ENCODE measurements at places on chromosomes 7 and 10.

DNA sequence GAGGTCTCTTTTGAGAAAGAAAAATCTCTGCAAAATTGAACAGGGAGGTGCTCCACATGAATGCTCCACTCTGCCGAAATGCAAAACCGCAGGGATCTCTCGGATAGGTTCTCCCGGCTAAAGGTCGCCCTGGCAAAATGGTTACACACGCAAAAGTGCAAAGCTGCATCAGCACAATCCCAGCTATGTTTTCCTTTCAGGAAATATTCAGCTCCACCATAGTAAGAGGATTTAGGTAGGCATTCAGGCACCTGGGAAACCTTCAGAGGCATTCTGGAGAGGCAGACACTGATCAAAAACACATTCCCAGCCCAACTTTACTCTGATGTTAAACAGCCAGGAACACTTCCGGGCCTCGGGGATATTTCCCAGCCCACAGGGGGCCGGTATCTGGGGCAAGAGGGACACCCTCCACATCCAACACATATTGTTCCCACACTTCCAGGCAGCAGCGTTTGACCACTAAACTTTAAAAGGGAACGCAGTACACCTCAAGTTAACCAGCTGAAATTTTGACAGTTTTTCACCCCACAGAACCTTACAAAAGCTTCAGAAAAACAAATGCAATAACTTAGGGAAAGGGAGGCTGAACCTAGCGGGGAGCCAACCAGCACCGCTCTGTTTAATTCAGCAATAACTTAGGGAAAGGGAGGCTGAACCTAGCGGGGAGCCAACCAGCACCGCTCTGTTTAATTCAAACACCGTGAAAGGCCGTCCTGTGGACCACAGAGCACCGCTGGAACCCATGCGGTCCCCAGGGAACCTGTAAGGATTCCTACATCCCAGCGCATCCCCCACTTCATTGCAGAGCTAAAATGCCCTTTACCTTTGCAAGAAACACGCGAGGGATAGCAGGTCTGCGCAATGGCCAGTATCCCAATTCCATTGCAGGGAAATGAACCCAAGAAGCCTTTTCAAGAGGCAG, 45.9 kb downstream of the TNS3 start:
- no peak for DNase-seq

DNA sequence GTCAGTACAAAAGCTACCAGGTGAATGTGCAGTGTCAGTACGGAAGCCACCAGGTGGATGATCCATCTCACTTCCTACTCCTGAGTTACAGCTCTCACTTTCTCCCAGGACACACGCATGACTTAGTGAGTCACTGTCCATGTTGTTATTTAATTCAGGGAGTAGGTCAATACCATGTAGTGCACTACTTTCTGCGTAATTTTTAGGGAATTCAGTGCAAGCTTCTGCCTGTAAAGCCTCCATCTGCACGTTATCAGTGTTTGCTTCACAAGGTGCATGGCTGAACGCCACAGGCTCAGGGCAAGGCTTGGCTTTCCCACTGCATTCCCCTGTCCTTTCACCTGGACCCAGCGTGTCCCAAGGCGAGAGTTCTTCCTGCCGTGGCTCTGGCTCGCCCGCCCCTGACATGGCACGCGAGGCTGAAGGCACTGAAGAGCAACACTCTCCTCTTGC, 59.5 kb downstream of the LARP4B start:
- DNase-seq, result no peak

GRCh38 chr7:35492451-35493175, 202.3 kb downstream of the HERPUD2 start:
- no peak for DNase-seq

DNA sequence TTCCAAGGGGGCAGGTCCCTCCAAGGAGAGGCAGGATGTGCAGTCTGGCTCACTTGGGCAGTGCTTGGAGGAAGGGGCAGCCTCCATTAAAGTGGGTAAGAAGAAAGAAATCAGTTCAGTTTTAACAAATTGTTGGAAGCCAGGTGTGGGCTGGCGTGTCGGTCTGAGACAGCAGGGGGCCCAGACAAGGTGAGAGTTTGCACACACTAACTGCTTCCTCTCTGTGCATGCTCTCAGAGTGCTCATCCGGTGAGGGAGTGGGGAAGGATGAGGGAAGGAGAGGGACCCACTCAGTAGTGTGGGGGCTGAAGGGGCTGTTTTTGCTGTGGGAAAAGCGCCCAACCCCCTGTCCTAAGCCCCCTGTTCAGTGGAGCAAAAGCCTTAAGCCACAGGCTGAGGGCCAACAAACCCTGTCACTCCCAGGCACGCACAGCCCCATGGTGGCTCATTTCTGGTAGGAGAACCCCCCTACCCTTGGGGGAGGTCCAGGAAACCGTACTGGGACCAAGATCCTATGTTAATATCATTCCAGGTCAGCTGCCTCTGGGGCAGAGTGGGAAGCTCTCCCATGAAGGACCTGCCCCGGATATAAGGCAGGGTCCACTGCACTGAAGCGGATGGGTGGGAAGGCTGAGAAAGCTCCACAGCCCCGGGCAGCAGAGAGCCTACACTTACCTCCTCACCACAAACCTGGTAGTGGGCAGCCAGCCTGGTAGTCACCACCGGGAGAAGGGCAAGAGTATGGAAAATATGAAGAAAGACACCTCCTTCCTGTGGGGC, 5.1 kb upstream of the PCBD1 start:
- peak; percentile 57 for DNase-seq

DNA sequence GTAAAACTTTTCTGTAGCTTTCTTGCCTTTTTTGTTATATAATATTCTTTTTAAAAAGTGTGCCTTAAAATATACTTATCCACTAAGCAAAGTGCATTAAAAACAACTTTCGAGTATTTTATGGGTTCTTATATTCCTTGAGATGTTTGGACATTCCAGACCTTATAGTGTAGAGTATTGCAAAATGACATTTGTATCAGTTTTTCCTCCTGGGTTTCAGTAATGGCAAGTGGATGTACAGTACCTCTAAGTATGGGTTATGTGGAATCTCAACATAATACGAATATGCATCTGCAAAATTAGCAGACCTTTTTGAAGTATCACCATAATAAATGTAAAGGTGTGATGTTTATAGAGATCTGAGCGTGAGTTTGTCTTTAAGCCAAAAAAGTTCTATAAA, 2.7 kb downstream of the CDK13 start:
- DNase-seq, result no peak

- peak; percentile 27 for DNase-seq
Measured at GRCh38 chr10:64115908-64116643, 594.9 kb downstream of the REEP3 start.

GRCh38 chr7:65251851-65252620, 121.6 kb upstream of the ZNF92 start:
- DNase-seq, result no peak

- no peak for DNase-seq
Measured at GRCh38 chr7:55129541-55130394, 111.0 kb downstream of the EGFR start.

DNA sequence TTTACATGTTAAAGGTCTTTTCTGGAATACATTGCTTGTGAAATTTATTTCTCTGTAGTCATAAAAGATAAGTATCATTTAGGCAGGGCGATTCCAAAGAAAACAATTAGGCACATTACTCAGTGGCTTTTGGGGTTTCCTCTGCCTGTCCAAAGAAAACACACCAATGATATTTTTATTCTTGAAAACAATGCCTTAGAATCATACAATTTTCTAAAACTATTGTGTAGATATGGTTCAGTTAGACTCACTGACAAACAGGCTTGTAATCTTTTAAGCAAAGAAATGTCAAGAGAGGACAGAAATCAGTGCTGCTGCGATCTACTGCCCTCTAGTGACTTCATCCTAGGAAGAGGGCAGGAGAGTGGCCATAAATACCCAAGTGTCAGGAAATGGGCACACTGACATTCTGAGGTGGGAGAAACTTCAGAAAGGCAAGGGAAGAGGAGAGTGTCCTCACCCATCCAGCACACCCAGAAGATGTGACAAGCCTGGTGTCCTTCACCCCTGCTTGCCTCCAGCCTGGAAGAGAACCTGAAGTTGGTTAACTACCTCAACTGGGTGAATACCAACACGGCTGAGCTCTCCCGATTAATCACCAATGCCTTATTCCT, 120.5 kb downstream of the GALNT11 start:
- DNase-seq, result peak; percentile 19

- DNase-seq, result peak; percentile 77
Measured at GRCh38 chr10:96395931-96396877, 37.4 kb upstream of the OPALIN start.

DNA sequence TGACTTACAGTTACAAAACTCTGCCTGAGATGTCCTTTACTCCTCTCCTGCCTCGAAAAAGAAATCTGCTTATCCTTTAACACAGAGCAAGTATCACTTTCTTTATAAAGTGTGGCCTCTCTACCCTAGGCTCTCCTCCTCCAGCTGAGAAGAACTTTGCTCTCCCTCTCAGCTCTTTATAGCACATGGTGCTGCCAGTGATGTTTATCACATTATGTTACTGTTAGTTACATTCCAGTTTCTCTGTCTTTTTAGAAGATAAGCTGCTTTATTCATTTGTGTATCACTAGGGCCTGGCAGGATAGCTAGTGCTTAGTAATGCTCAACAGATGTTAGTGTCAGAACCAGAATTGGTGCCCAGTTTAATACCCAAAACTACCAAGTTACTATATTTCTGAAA, 41.1 kb upstream of the TMEM229A start:
- no peak for DNase-seq

DNA sequence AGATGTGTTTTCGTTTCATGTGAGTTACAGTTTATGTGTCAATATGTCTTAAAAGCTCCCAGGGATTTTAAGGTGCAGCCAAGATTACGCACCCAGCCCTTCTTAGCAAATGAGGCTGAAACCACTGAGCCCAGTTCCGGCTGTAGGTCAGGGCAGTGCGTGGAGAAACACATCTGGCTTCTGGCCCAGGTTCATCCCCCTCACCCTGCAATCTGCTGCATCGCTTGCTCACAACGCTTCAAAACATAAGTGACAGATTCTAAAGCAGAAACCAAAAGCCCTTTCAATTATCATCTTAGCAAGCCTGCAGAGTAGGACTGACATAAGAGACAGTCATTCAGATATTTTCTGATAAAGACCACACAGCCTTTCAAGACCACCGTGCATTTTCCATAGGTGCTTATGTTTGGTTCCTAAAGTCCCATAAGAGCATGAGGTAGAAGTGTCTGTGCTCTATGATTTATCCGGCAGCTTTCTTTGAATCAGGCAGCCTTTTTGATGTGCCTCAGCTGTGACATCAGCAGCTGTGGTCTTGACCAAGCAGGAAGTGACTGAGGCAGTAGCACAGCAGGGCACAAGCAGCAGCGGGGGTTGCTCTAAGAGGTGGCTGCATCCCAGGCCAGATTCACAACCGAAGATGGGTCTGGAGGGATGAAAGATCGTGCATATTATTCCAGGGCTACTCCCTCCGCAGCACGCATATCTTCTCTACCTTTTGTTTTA, 72.1 kb upstream of the LYZL2 start:
- DNase-seq, result peak; percentile 75

GRCh38 chr10:17227367-17228090, 512 bp upstream of the VIM start:
- DNase-seq, result peak; percentile 45

DNA sequence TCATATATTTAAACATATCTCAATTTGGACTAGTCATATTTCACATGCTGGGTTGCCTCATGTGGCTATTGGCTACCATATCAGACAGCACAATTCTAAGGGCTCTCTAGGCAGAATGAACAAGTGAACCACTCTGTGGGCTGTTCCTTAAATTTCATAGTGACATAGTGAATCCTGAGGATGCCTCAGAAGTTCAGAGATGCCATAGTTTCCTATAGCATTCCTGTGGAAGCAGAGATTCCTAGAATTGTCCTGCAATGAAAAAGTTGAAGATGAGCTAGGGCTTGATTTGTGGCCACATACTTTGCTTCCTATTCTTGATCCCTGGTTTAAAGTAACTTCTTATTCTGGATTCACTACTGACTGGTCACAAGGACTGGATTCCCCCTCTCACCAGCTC, 35.6 kb downstream of the MKX start:
- no peak for DNase-seq

- no peak for DNase-seq
Measured at GRCh38 chr10:59006511-59007306, 169.7 kb upstream of the PHYHIPL start.

GRCh38 chr7:130359276-130359857, 14.8 kb downstream of the CPA5 start:
- no peak for DNase-seq

- no peak for DNase-seq
Measured at GRCh38 chr7:92848851-92849250, 12.5 kb upstream of the CDK6 start.

DNA sequence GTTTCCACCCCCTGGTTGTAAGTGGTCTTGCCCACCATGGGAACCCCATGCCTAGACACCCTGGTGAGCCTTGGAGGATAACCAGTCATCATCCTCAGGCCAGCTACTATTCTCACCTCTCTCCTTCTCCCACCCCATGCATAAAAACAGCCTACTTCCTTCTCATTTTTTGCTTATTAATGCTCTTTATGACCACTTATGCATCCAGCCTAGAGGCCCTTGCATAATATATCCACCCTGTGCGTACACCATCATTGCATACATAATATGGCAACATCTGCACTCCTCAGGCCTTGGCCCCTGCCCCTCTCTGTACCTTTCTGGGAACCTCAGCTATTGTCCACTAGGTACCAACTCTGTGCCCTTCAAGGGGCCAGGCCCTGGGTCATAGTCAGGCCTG, 91.0 kb downstream of the CDH23 start:
- DNase-seq, result no peak

GRCh38 chr10:16910793-16911164, 93.6 kb upstream of the RSU1 start:
- DNase-seq, result no peak

GRCh38 chr10:76388321-76389023, 957.0 kb downstream of the LRMDA start:
- DNase-seq, result no peak

GRCh38 chr7:90552521-90552920, 43.6 kb upstream of the CDK14 start:
- no peak for DNase-seq

DNA sequence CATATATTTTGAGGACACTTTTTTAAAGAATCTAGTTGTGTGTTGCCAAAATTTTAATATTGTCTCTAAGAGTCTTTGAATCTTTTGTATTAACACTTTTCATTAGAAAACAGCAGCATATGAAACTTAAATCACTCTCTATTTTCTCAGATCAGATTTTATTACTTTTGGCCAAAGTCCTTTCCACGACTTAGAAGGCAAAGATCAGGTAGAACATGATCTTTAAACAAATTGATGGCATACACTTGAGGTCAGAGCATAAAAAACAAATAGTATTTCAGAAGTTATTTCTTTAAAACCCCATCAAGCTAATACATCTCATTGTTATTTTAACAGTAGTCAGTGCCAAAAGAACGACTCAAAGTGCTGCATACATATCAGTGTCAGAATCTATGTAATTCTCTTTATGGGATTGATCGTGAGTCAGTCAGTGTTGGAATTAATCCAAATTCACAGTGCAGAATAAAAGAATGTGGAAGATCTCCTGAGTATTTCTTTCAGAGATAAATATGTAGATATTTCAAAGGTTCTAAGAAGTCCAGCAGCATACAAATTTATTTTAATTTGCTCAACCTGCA, 9.6 kb upstream of the AGMO start:
- DNase-seq, result no peak

DNA sequence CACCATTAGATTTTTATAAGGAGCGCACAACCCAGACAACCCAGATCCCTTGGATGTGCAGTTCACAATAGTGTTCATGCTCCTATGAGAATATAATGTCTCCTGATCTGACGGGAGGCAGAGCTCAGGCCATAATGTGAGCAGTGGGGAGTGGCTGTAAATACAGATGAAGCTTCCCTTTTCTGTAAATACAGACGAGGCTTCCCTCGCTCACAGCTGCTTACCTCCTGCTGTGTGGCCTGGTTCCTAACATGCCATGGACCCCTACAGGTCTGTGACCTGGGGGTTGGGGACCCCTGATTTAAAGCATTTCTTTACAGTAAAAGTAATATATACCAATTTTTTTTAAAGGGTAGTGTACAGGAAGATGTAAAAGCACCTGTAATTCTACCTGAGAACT, 33.2 kb downstream of the HELLS start:
- no peak for DNase-seq
